Right cardiac atrium (tissue), 5 donors: ENCODE measurements at places on chromosomes 12 and 14.
A peak's percentile ranks its signal among the peaks of the same experiment; 100 is the strongest.

DNA sequence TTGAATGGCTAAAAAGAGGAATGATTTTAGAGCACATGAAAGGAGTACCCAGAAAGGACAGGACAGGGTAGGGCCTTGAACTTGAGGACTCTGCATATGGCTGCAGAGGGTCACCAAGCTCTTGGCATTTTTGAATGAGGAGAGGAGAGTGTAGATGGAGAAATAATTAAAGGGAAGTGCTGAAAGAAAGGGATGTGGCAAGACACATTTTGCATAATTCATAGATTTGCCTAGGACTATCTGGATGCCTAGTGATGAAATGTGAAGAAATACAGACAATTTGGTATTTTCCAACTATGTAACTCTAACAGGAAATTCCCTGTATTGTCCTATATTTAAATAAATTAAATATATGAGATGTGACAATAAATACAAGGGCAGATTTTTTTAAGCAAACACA lies 27.5 kb upstream of the MDM1 start:
- no peak for DNase-seq

DNA sequence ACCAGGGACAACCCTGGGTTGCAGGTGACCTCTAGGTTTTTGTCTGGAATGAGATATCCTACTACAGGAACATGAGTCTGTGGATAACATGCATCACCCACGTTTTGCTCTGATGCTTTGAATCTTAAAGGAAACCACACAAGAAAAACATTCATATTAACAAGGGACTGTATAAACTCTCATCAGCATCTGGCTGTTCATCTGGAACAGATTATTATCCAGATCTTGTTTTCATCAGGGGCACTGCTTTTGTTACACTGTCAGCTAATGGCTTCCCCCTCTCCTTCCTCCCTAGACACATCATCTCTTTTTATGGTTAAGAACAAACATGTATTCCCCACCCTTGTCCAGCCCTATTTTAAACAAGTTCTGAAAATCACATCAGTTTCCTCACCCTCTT lies 1095.7 kb downstream of the AACS start:
- no peak for DNase-seq

- DNase-seq = no peak
Measured at GRCh38 chr12:73863546-73863945, 674.1 kb upstream of the ATXN7L3B start.

- DNase-seq = no peak
Measured at GRCh38 chr12:126547905-126548304, 1482.7 kb downstream of the AACS start.

GRCh38 chr12:25320123-25321006 lies 69.6 kb upstream of the KRAS start:
- no peak for DNase-seq

GRCh38 chr12:40225337-40225983 lies 663 bp downstream of the LRRK2 start:
- DNase-seq = no peak

DNA sequence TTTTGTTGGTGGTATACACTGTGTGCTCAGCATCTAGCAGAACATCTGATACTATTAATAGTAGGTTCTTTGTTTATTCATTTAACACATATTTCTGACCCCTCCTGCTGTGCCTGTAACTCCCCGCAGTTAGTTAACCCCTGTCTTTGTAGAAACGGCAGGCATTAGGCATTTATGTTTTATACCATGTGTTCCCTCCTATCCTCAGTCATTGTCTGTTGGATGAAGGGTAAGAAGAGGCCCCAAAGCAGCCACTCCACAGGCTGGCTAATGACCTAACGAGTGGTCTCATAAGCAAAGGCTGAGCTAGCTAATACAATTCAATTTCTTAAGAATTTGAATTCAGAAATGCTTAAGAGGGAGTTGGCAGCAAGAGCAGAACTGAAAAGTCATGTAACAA lies 170.8 kb downstream of the TMX1 start:
- DNase-seq = no peak

GRCh38 chr12:122882908-122883558 lies 12.9 kb downstream of the VPS37B start:
- DNase-seq = no peak

GRCh38 chr14:93269341-93270068 lies 62.4 kb downstream of the UBR7 start:
- DNase-seq = no peak

GRCh38 chr12:14238221-14238792 lies 127.2 kb upstream of the ATF7IP start:
- DNase-seq = no peak

DNA sequence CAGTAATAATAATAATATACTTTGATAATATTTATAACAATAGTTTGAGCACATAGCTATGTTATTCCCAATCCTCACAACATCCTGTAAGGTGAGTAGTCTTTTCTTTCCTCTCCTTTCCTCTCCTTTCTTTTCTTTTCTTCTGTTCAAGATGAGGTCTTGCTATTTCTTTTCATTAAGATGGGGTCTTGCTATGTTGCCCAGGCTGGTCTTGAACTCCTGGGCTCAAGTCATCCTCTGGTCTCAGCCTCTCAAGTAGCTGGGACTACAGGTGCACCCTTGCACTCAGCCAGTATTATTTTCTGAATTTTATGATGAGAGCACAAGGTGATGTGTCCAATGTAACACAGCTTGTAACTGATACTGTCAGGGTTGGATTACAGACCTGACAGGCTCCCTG lies 134.6 kb downstream of the OTOGL start:
- DNase-seq = no peak

DNA sequence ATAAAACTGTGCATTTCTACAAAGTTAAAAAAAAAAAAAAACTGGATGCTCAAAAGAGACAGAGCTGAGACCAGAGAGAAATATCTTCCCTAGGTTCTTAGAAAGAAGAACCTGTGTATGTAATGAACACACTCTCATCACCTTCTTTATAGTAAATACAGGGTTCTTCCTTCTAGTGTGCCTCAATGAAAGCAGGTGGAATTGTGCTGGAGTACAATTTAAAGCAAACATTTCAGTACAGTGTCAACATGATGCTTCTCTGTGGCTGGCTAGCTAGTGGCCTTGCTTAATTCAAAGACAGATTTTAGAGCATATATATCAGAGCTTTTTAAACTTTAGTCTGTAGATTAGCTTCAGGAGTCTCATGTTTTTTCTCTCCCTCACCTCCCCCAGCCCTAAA lies 249.8 kb upstream of the ARHGAP5 start:
- no peak for DNase-seq

- peak; percentile 97 for DNase-seq
Measured at GRCh38 chr12:21657326-21658077, at the start of gene LDHB. Gene LDHB (minus strand): TSS chr12:21657842. CDS start chr12:21654671, 3,171 bp downstream.

GRCh38 chr12:16187660-16188059 lies 89.8 kb downstream of the SLC15A5 start:
- DNase-seq = no peak

DNA sequence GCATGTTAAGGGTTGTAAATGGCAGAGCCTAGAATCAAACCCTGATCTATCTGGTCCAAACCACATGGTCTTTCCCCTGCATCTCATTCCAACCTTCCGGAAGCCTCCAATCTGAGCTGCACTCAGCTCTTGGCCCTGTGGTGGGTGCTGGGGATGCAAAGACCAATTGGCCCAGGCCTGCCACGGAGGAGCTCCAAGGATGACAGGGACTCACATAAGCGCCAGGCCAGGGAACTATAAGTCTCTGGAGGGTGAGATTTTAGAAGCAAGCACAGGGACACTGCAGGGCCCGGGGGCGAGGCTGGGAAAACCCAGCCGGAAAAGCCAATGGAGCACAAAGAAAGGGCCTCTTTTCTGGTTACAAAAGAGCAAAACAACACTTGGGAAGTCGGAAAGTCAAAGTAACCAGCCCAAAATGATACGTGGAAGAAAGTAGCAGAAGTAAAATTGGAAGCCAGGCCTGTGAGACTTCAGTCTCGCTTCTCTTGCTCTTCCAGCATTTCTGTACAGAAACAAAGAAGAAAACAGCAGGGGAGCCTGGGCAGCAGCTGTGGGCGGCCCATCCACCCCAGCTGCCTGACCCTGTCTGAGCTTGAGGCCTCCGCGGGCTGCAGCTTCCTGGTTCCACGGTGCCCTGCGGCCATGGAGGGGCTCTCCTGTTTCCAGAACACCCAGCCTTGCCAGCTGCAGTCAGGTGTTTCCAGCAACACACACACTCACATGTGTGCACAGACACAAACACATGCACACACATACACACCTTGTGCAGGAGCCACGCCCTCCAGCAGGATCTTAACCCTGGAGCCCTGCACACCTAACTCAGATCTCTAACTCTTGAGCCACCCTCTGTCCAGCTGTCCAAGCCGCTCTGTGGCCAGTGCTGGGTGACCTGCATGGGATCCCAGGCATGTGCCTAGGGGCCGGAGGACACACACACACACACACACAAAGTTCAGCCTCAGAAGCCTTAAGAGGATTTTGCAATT lies 178.2 kb downstream of the BCL11B start:
- no peak for DNase-seq

- peak; percentile 51 for DNase-seq
Measured at GRCh38 chr14:105363847-105364708, 34.3 kb upstream of the TEX22 start.

- no peak for DNase-seq
Measured at GRCh38 chr14:77601846-77602619, 14.4 kb downstream of the SPTLC2 start.

DNA sequence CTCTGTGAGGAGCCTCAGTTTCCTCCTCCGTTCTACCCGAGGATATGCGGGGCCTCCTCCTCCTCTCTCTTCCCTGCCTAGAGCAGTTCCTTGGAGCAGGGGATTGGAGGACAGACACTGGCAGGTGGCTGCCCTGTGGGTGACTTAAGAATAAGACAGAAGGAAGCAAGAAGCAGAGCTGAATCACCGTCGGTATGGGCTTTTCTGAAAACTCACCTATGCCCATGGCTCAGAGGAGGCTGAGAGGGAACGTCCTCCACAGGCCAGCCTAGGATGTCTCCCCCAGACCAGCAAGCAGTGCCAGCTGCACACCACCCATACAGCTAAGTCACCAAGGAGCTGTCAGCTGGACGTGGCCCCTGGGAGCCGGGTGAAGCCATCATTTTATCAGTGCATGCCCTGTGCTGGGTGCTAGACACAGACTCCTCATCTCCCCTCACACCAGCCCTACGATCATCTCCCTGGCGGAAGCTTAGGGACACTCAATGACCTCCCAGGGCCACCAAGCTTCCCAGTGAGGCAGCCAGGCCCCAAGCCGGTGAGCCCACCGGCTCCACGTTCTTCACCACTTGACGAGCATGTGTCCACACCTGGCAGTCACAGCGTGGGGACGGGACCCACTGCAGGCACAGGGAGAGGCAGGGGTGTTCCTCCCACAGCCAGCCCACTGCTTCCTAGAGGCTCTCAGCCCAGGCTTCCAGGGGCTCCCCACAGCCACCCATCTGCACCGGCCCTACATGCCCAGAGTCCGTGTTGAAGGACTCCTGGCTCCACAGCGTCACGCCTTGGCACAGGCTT lies 21.4 kb downstream of the ITPK1 start:
- no peak for DNase-seq

GRCh38 chr12:3304436-3305165 lies 186.4 kb upstream of the PRMT8 start:
- no peak for DNase-seq

- DNase-seq = no peak
Measured at GRCh38 chr14:71524320-71524982, 407.8 kb upstream of the RGS6 start.

- no peak for DNase-seq
Measured at GRCh38 chr12:6313326-6313940, 3.0 kb downstream of the PLEKHG6 start.

DNA sequence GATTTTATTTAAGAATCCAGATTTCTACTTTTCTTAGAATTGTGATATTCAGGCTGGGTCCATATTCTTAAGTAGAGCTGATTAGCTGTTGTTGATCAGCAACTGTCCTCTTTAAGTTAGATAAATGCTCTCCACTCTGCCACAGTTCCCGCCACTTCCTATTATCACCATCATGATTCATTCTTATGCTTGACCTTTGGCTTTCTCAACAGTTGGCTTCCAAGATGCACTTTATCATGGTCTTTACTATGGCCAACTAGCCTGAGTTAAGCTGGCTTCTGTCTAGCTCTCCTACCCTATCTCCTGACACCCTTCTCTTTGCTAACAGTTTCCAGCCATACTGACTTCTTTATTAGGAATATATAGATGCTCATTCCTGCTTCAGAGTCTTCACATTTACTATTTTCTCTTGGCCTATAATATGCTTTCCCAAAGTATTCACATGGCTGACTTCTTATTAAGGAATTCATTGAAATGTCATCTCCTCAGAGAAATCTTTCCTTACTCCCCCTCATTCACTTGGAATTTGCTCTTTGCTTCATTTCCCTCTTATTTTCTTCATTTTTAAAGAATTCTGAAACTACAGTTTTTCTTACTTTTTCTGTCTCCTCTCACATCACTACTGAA lies 149.0 kb upstream of the IGF1 start:
- no peak for DNase-seq

- no peak for DNase-seq
Measured at GRCh38 chr12:64678248-64678647, 68.0 kb downstream of the RASSF3 start.

DNA sequence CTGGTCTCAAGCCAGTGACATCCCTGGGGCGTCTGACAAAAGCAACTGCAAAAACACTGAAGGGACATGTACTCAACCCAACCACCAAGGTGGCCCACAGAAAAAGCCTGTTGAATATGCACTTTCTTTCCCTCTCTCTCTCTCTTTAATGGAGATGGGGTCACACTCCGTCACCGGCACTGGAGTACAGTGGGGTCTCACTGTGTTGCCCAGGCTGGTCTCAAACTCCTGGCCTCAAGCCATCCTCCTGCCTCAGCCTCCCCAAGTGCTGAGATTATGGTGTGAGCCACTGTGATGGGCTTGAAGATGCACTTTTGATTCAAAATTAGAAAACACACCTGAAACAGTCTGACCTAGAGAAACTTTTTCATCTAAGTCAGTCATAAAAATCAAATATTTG lies 7.2 kb upstream of the CD27 start:
- DNase-seq = no peak

DNA sequence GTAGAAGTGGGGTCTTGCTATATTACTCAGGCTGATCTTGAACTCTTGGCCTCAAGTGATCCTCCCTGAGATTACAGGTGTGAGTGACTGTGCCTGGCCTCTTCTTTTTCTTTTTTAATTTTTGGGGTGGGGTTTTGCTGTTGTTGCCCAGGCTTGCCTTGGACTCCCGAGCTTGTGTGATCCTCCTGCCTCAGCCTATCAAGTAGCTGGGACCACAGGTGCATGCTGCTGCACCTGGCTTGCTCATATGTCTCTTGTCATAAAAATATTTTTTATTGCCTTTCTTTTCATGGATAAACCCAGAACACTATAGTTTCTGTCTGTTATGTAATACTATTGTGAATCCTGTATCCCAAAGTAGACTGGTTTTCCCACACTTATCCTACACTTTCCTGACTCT lies 26.0 kb downstream of the SCYL2 start:
- no peak for DNase-seq

GRCh38 chr12:121719926-121720414 lies 7.4 kb downstream of the TMEM120B start:
- DNase-seq = no peak

GRCh38 chr12:123120452-123121166 lies 30.3 kb downstream of the PITPNM2 start:
- no peak for DNase-seq
